ENCODE measurements at places on chromosomes 5 and 9. TPM values are rescaled to one million over a fixed set of nuclear protein-coding genes. Genes with fewer than 3 reads are reported as not detected.

- no peak for DNase-seq
Observed at GRCh38 chr9:81557452-81558090, 131.8 kb downstream of the TLE1 start.

DNA sequence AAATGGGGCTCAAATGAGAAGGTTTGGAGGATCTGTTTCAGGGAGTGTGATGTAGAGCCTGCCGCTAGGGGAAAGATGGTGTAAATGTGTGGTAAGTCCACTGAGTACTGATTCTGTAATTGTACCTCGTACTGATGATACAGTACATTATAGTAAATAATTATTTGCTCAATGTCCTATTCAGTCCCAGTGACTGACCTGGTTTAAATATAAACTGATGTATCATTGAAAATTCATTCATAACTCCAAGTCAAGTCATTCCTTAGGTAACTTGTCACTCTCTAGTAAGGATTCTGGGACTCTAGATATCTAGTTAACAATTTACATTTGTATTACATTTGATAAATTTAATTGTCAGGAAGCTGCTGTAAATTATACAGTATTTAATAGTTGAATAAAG is 667.3 kb downstream of the DTWD2 start:
- no peak for DNase-seq

- DNase-seq = peak; percentile 55
Observed at GRCh38 chr5:82312373-82312856, 34.3 kb upstream of the RPS23 start.

DNA sequence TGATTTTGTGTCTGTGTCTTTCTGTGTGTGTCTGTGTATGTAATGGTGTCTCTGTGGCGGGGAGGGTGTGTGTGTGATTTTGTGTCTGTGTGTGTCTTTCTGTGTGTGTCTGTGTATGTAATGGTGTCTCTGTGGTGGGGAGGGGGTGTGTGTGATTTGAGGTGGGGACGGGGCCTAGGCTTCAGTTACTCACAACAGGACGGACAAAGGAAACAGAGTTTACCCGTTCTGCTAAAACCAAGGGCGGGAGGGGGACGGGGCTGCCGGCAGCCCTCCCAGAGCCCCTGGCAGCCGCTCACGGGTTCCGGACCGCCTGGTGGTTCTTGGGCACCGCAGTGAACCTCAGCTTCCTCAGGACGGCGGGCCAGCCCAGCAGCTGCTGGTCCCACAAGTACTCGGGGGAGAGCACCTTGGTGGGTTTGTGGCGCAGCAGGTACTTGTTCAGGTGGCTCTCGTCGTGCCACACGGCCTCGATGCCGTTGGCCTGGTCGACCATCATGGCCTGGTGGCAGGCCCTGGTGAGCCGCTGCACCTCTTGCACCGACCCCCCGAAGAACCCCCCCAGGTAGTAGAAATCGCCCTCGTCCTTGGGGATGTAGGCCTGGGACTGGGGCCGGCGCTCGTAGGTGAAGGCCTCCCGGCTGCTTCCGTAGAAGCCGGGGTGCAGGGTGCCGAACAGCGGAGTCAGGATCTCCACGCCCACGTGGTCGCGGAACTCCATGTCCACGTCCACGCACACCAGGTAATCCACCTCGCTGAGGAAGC is 19.4 kb downstream of the ABO start:
- no peak for DNase-seq

DNA sequence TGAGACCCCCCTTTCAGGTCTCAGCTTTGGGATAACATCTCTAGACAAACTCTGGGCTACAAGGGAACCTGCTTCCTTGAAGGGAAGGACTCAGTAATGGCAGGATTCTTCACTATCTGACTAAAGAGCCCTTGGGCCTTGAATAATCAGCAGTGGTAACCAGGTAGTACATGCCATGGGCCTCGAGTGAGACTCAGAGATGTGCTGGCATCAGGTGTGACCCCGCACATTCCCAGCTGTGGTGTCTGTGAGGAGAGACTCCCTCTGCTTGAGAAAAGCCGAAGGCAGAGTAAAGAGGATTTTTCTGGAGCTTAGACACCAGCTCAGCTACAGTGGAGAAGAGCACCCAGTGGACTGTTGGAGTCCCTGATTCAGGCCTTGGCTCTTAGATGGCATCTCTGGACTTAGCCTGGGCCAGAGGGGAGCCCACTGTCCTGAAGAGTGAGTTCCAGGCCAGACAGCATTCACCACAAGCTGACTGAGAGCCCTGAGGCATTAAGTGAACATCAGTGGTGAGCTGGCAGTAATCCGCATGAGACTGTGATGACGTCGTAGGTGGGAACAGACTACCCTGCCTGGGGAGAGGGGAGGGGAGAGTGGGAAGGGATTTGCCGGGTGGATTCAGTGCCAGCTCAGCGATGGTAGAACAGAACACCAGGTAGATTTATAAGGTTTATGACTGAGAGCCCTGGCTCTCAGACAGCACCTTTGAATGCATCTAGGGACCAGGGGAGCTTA is 5.3 kb upstream of the ZNF782 start:
- DNase-seq = no peak

GRCh38 chr9:129472651-129473102 is 148.2 kb downstream of the C9orf50 start:
- DNase-seq = no peak

- DNase-seq = no peak
Observed at GRCh38 chr9:95874303-95874988, 1.0 kb upstream of the ERCC6L2 start.

GRCh38 chr9:127384016-127384730 is 12.8 kb upstream of the SLC2A8 start:
- no peak for DNase-seq

DNA sequence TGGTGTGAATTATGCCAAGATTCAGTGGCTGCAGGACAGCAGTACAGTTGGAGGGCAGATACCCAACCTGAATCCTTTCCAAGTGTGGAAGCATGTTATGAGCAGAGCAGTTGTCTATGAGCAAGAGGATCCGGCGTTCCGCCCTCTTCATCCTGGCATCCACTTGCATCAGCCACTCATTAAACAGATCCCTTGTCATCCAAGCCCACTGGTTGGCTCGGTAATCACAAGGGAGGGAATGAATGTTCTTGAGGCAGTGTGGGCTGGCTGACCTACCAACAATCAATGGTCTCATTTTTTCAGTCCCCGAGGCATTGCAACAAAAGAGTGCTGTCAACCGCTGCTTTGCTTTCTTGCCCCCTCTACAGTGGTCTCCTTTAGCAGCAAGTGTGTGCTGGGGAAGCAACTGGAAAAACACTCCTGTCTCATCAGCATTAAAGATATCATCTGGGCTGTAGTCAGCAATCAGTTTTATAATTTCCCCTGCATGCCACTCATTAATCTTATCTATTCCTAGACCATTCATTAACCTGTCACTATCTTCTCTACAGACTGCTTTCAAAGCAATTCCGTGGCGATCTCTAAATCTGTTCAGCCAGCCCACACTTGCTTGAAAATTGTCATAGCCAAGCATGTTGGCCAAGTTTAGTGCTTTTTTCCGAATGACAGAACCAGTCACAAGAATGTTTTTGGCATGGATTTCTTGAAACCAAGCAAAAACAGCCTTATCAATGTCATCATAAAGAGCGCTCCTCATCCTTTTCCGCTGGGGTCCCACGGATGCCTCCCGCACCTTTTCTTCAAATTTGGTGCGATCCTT is 4.9 kb downstream of the TIGD6 start:
- no peak for DNase-seq

DNA sequence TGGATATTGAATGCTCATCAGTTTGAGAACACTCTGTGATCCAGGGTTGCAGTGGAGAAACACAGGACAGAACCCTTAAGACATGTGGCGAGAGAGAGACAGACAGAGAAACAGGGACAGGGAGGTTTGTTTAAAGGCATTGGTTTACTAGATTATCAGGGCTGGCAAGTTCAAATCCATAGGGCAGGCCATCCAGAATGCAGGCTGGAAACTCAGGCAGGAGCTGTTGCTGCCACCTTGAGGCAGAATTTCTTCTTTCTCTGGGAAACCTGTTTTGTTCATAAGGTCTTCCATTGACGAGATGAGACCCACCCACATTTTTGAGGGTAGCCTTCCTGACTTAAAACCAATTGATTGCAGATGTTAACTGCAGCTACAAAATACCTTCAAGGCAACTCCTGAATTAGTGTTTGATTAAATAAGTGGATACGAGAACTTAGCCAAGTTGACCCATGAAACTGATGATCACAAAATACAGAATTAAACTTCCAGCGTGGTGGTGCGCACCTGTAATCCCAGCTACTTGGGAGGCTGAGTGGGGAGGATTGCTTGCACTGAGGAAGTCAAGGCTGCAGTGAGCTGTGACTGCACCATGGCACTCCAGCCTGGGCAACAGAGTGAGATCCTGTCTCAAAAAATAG is 55.9 kb downstream of the NSUN2 start:
- peak; percentile 41 for DNase-seq

DNA sequence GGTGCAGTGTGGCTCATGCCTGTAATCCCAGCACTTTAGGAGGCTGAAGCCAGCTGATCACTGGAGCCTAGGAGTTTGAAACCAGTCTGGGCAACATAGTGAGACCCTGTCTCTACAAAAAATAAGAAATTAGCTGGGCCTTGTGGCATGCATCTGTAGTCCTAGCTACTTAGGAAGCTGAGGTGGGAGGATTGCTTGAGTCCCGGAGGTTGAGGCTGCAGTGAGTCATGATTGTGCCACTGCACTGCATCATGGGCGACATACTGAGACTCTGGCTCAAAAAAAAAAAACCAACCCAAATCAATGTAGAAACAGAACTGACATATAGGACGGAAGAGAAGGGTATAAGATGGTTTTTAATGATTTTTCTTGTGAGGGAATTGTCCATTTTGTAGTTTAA is 27.7 kb downstream of the G3BP1 start:
- DNase-seq = no peak

GRCh38 chr5:180853121-180853847 is 7.8 kb downstream of the ZFP62 start:
- DNase-seq = no peak

- DNase-seq = no peak
Observed at GRCh38 chr5:37886242-37886905, 46.5 kb upstream of the GDNF start.

- DNase-seq = no peak
Observed at GRCh38 chr9:93126825-93127368, 7.2 kb downstream of the NINJ1 start.

GRCh38 chr5:74866596-74867162 is 492 bp upstream of the FAM169A start:
- DNase-seq = no peak

DNA sequence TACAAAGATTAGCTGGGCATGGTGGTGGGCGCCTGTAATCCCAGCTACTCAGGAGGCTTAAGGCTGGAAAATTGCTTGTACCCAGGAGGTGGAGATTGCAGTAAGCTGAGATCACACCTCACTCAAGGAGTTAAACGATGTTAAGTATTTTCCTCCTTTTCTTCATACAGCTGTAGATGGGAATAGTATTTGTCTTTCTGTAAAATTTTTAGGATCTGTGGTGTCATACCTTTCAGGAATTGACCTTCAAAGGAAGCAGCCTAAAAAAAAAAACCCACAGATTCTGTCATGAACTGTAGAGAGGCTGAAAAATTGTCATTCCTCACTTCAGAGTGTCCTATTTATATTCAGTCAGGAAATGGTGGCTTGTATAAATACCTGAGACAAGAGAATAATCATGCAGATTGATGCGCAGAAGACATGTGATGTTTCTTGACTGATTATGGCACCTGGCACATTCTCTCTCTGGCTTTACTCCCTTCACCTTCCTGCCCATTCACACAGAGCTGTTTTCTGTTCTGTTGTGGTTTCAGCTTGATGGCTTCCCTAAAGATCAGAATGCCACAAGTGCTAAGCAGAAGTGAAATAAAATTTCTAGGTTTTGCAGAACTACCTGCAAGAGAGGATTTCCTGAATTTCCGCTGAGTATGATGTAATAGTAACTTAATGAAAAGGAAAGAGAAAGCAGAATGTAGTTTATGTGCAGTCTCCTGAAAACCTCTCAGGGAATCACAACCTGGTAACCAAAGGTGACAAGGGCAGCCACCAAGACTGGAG is 3.8 kb downstream of the IFNA1 start:
- no peak for DNase-seq

DNA sequence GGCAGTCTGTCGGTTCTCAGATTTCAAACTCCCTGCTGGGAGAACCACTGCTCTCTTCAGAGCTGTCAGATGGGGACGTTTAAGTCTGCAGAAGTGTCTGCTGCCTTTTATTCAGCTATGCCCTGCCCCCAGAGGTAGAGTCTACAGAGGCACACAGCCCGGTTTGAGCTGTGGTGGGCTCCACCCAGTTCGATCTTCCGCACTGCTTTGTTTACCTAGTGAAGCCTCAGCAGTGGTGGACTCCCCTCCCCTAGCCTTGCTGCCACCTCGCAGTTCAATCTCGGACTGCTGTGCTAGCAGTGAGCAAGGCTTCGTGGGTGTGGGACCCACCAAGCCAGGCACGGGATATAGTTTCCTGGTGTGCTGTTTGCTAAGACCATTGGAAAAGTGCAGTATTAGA is 8.0 kb downstream of the SLC27A6 start:
- DNase-seq = no peak

DNA sequence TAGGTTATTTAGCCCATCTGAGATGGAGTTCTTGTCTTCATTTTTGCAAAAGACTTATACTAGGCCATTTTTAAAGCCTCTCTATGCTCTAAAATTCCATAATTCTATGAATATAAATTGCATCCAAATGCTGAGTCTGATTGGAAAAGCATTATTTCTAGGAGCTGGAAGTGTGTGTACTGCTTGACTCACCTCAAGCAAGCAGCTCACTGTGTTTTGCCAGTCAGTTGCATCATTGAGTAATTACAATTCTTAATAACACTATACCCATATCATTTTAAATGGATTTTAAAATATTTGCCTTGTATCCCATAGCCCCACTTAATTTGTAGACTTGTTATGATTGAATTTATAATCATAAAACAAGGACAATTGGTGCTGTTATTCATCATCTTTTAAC is 161.0 kb downstream of the PAM start:
- no peak for DNase-seq

GRCh38 chr5:67283988-67284487 is 87.4 kb upstream of the CD180 start:
- no peak for DNase-seq

Gene IPPK
- 11.4 TPM for total RNA-seq

Gene IFNA13
- total RNA-seq = not detected

Gene PCDHGA9
- total RNA-seq = not detected

Gene SPINK4
- total RNA-seq = not detected

Gene GMCL2
- not detected for total RNA-seq

Gene PCDHA9
- total RNA-seq = not detected

Gene DAB2IP
- total RNA-seq = 0.07 TPM

Gene HINT2
- total RNA-seq = 68.9 TPM

Gene ADAMTSL1
- total RNA-seq = not detected

Gene NR6A1
- 0.44 TPM for total RNA-seq

Gene CMBL
- total RNA-seq = 3.2 TPM

Measured in activated CD8-positive, alpha-beta memory T cell treated with anti-CD3 and anti-CD28 coated beads, Interleukin-2, amount 10 ng/mL, durations not matched to agents 7 days and 5 days (primary cell).